Muscle of back (tissue), 13 donors: ENCODE measurements at places on chromosomes 3 and 15.

- no peak for DNase-seq
Observed at GRCh38 chr3:152121270-152121636, 147.5 kb upstream of the MBNL1 start.

- peak; percentile 93 for DNase-seq
Observed at GRCh38 chr3:148790851-148791735, 36.5 kb upstream of the CPB1 start.

GRCh38 chr3:111947231-111947630 is 31.6 kb upstream of the ABHD10 start:
- DNase-seq: no peak

GRCh38 chr3:142857056-142857455 is 31.8 kb downstream of the PCOLCE2 start:
- DNase-seq: no peak

DNA sequence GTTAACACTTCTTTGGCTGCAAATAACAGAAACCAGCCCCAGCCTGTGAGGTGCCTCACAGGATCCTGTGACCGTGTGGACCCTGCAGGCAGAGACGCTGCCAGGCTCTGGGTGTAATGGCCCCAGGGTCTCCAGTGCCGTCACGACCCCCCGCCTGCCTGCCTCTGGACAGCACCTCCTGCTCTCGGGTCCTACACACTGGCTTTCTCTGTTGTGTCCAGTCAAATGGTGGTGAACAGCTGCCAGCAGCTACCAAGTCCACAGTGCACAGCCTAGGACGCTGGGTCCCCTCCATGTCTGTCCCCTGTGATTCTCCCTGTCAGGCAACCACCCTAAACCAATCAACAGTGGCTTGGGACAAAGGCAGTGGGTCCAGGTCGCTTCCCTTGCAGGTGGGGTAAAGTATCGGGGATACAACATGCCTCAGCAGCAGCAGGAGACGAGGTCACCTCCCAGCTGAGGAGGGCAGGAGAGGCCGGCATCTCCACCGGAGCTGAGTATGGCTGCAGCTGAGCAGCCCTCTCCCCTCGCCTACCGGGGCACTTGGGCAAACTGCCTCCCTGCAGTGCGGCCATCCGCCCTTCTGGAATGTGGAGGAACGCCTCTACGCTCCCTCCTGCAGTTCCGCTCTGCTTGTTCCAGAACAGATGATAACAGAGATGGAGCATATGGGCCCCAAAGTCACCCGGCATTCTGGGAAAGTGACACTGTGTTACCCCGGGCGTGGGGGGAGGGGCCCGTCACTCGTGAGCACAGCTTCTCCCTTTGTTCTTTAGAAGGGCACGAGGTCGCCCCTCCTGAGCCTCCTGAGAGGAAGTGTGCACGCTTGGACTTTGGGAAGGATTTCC is 21.1 kb upstream of the SKOR1 start:
- DNase-seq: no peak

GRCh38 chr15:45427085-45427484 is 48.7 kb upstream of the GATM start:
- DNase-seq: no peak
